Mesenteric fat pad (tissue), 1 donor: ENCODE measurements at places on chromosomes 4 and X.
A peak's percentile ranks its signal among the peaks of the same experiment; 100 is the strongest.

DNA sequence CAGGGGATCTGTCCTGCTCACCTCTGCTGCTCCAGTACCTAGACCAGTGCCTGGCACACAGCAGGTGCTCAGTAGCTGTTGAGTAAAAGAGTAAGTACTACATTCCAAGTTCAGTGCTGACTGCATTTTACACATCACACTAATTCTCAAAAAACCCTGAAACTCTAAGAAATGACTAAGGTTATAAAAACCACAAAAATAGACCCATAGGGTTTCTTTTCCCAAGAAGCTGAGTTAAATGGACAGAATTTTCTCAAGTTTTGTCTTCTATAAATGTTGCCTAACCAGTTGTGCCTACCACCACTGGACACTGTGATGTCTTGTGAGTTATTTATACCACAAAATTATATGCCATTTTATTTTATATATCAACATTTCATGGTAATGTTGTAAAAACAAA, 78.9 kb upstream of the RXFP1 start:
- DNase-seq = no peak

DNA sequence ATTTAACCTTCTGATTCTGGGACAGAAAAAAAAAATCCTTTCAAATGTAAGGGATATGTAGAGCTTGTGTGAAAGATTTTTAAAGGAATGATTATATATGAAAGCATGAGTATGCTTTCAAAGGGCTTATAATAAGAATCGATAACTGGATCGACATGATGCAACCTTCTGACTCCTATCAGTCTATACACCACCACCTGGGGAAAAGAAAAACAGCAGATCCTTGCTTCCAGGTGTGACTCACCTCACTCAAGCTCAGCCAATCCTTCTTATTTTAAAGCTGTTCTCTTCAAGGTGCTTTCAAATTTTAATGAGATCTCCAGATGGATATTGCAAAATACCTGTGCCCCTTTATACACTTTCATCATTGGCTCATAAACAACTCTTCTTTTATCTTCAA, 102.1 kb upstream of the EDNRA start:
- DNase-seq = no peak

- DNase-seq = no peak
Observed at GRCh38 chrX:24166078-24166477, 16.5 kb downstream of the ZFX start.

- DNase-seq = no peak
Observed at GRCh38 chr4:64465263-64465662, 56.0 kb upstream of the TECRL start.

- DNase-seq = no peak
Observed at GRCh38 chr4:176044589-176044951, 21.1 kb upstream of the WDR17 start.

- no peak for DNase-seq
Observed at GRCh38 chr4:71415491-71415890, 76.7 kb downstream of the SLC4A4 start.

- DNase-seq = no peak
Observed at GRCh38 chr4:69907151-69907550, 23.7 kb upstream of the CSN1S1 start.

DNA sequence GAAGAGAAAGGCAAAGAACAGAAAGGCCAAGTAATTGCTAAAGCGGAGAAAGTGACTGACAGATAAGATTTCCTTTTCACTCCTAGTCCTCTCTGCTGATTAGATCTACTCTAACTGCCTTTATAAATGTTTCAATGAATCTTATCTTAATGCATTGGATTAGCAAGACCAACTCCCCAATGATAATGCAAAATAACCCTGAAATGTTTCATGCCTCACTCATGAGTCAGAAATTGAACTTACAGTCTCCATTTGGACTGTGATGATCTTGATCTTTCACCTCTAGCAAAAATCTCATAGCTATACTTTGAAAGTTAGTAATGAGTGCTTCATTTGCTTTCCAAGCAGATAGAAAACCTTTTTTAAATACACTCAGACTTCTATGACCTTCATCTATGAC, 26.5 kb downstream of the SLC10A7 start:
- no peak for DNase-seq

- no peak for DNase-seq
Observed at GRCh38 chr4:27148211-27148895, 287.7 kb downstream of the STIM2 start.

GRCh38 chr4:84378356-84378755, 120.7 kb downstream of the NKX6-1 start:
- no peak for DNase-seq

GRCh38 chr4:56658528-56658927, 22.6 kb downstream of the HOPX start:
- DNase-seq = no peak

DNA sequence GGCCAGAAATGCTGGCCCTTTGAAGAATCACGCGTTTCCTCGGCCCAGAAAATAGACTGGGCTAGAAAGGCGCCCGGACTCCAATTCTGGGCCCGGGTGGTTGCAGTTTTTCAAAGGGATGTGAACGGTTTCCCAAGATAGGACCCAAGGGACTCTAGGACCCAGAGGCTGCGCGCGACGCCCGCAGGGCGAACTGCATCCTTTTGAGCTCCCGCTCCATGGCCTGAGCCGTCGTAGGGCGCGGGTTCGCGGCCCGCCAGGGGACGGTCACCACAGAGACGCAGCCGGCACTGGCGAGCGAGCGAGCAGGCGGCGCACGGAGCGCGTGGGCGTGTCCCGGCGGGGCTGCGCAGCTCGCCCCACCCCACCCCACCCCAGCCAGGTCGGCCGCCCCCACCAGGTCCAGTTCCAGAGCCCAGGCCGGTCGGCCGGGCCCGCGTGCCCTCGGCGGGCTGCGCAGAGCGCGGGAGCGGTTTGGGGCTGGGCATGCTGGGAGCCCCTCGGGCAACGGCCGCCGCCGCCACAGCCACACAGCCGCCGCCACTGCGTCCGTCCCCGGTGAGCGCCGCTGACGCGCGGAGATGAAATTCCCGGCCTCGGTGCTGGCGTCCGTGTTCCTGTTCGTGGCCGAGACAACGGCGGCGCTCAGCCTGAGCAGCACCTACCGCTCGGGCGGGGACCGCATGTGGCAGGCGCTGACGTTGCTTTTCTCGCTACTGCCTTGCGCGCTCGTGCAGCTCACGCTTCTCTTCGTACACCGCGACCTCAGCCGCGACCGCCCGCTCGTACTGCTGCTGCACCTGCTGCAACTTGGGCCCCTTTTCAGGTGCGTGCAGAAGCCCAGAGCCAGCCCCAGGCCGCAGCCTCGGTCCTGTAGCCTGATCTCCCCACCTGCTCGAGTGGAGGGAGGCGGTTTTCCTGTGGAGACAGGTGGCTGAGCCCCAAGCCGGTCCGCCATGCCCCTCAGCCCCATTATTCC, at the start of gene XK:
Gene XK, plus strand, starts transcription at position 411 of the 979 bp plus-strand sequence. Its CDS starts 171 bp downstream, at position 582.
- DNase-seq = peak; percentile 91

DNA sequence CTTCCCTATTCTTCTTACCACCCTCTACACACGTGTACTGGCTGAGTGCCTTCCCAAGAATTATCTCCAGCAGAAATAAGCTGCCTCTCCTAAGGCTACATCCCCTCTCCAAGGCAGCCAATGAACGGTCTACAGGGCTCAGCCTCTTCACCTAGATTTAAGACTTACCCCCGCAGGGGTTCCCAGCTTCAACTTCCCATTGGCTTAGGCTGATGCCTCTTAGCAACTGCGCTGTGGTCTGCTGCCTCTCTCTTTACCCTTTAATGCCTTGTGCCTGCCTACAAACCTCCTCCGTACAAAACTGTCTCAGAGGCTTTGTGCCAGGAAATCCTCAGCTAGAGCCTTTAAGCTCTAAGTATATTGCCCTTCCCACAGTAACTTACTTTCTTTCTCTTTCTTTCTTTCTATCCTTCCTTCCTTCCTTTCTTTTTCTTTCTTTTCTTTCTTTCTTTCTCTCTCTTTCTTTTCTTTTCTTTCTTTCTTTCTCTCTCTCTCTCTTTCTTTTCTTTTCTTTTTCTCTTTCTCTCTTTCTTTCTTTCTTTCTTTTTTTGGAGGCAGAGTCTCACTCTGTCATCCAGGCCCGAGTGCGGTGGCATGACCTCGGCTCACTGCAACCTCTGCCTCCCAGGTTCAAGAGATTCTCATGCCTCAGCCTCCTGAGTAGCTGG, 15.1 kb upstream of the PIGA start:
- DNase-seq = no peak

GRCh38 chr4:122783301-122784215, 43.1 kb upstream of the FGF2 start:
- DNase-seq = no peak

DNA sequence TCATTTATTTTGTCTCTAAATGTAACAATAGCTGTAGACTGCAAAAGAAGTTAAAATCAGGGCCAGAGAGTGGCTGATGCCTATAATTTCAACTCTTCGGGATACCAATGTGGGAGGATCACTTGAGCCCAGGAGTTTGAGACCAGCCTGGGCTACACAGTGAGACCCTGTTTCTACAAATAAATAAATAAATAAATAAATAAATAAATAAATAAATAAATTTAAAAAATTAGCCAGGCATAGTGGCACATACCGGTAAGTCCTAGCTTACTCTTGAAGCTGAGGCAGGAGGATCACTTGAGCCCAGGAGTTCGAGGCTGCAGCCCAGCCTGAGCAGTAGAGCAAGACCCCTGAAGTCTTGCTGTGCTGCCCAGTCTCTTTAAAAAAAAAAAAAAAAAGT, 79.1 kb downstream of the WWC2 start:
- DNase-seq = no peak

DNA sequence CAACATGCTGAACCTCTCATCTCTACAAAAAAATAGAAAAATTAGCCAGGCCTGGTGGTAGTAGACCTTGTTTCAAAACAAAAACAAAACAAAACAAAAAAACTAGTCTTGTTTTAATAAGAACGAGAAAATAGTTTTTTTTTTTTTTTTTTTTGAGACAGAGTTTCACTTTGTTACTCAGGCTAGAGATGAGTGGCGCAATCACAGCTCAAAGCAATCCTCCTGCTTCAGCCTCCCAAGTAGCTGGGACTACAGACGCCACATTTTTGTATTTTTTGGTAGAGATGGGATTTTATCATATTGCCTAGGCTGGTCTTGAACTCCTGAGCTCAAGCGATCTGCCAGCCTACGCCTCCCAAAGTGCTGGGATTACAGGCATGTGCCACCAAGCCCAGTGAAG, 47.7 kb upstream of the UGDH start:
- DNase-seq = no peak

DNA sequence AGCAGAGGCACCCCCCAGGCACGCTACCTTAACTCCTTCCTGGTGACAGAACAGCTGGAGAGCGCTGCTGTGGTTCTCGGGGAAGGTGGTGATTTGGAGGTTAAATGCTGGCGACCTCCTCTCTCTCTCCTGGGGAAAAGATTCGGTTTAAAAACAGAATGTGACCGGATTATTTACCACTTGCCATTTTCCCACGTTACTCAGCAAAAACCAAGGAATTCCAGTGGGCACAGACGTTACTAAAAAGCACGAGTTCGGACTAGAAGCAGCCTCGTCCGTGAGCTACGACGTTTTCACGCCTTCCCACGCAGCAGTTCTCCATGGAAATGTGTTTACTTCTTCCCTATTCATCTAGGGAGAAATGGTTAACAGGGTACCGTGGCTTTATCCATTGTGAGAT, 32.3 kb upstream of the C4orf50 start:
- no peak for DNase-seq

DNA sequence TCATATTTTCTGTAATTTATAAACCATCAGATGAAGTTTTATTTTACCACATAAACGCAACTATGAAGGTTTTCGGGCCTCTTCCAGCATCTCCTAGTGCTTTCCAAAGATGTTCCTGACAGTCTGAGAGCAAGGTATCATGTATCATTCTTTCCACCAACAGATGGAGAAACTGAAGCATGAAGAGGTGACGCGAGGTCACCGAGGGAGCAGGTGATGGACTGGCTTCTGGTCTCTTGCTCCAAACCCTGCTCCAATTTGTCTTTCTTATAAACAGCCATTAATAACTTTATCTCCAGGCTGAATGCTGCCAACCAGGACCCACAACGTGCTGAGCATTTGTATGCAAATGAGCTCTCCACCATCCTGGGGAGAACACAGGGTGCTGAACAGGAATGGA, 86.3 kb upstream of the MAML3 start:
- no peak for DNase-seq

DNA sequence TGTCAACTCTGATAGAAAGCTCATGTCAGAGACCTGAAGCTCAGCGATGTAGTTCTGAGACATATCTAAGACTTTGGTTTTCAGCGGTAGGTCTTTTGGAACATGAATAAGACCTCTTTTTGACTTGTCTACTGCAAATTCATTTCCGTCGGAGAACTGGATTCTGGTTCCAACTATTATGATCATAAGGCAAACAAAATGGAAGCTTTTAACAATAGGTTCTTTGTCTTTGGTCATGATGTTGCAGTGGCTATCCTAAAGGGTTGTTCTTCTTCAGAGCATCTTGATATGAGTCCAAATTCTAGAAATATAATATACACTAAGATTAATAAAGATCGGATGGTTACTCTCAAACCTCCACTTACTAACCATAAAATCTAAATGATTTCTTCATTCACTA, 24.6 kb upstream of the TLR1 start:
- no peak for DNase-seq

- DNase-seq = no peak
Observed at GRCh38 chr4:8570201-8570600, 10.0 kb upstream of the GPR78 start.

DNA sequence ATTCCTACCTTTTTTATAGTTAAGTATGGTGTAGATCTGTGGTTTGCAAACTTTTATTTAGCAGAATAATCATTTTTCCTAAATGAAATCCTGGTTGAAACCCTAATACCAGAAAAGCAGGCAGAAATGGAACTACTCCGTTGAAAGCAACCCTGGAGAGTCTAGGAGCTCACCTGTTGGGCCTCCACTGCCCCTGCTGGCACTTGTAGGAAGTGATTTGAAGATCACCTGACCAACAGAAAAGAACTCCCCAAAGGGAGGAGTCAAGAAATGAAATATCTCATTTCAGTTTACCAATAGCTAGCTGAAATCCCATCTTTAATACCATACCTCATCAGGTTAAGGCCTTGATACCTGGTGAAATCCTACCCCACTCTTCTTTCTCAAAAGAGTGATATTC, 277.1 kb downstream of the KLHL13 start:
- no peak for DNase-seq

GRCh38 chr4:102454268-102454667, 46.9 kb upstream of the NFKB1 start:
- no peak for DNase-seq

GRCh38 chr4:10456595-10457254, 501 bp downstream of the ZNF518B start:
- DNase-seq = no peak

DNA sequence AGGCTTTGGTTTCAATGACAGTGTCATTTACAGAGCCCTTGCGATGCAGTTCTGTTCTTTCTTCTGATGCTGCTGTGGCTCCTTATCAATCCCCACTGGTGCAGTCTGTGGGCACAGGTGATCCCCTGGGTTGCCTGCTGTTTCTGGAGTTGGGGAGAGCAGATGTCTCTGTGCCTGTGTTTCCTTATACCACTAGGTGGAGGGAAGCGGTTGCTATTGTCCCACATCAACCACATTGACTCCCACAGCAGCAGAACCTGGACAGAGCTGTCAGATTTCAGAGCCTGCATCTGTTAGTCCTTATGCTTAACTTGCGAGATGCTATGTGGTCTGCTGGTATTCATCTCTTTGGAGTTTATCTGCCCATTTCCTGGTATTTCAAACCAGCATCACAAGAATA, 57.7 kb downstream of the NEIL3 start:
- no peak for DNase-seq
